ENCODE measurements at places on chromosomes 11 and 22.
A peak's percentile ranks its signal among the peaks of the same experiment; 100 is the strongest.

DNA sequence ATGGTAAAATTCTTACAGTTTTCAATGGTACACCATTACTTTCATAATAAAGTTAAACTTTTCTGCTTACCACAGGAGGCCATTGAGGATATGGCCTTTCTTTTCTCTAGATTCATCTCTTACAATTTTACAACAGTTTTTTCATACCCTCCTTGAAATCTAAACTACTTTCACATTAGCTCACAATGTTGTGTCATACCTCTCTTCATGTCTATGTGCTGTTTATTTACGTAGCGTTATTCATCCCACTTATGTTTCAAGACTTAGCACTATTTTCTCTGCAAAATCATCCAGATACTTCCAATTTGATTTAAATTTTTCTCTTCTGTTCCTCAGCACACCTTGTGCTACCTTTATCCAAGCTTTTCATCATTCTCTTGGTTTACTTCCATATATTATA, 123.3 kb downstream of the METTL15 start:
- no peak for DNase-seq

DNA sequence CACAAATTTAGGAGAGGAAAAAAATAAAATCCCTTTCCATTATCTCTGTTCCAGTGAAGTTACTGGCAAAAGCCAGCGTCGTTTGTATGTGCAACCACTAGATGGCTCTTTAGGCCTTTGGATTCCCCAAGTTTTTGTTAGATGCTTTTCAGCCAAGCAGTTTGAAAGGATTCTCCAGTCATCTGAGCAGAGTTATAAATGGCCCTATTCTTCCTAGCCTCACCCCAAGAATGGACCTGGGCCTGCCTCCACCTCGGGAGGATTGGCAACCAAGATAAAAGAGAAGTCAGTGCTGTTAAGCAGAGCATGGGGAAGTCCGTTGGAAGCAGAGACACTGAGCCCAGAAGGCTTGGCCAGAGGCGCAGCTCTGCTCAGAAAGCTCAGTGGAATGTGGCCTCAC, 15.4 kb downstream of the FAM181B start:
- peak; percentile 42 for DNase-seq

DNA sequence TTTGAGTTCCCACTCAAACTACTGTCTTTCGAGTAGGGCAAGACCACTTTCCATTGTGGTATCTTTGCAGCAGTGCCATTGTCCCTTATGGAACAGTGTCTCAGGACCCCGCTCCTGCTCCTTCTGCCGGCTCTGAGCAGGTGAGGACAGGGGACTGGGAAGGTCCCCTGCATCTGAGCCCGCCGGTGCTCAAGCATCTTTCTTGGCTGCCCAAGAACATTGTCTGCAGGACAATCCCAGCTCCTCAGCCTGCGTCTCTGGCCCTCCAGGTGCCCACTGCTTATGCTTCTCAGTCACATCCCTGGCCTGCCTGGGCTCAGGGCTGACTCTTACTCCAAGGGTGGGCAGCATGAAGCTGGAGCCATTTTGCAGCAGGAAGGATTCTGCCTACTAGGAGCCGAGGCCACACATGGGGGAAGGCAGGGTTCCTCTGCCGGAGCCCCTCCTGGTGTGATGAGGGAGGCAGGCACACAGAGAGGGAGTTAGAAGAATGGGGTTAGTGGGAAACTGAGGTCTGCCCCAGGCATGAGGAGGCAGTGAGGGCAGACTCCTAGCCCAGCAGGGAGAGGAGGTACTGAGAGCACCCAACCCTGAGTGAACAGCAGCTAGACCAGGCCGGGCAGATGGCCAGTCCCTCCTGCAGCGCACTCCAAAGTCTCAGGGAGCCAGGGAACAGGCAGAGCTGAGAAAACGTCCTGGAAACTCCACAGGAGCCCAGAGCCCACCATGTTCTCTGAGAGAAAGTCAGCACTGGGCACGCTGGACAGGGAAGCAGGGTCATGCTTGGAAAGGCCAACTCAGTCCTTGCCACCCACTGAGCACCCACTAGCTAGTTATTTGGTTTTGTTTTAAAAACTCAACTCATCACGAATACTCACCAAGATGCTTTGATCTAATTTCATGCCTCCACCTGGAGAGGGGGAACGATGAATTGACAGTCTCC, 7.5 kb upstream of the PPARA start:
- no peak for DNase-seq

DNA sequence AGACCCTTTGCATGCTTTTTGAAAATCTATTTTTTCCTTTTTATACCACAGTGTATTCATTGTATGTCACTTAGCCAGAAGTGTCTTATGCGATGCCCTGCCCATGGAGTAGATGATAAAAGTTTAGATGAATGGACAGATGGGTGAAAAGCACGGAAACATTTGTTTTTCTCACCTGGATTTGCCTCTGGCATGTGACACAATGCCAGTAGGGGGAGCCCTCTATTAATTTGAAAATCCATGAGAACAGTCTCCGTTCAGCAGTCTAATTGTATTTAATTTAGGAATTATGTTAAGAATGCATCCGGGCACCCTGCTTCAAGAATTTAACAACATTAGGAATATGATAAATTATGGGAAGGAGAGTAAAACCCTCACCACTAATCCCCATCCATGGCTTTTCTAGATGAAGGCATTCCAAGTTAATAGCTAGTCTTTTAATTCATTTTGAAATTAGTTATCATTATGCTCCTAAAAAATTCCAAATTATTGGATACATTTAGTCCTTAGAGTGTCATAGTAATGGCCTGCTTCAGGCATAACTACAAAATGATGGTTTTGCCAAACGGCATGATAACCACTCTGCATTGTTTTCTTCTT, 55.3 kb upstream of the ALKBH3 start:
- peak; percentile 38 for DNase-seq

DNA sequence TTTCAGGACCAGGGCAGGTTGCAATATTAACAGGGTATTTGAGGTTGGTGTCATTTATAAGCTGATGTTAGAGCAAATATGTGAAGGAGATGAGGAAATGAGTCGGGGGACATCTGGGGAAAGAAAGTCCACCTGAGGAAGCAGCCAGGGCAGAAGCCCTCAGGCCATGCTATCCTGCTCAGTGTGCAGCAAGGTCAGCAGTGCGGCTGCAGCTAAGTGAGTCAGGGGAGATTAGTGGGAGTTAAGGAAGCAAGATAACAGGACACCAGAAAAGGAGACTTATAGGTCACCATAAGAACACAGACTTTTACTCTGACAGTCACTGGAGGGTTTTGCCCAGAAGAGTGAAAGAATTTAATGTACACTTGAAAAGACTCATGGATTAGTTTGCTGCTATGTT, 468.9 kb downstream of the NTM start:
- no peak for DNase-seq

- DNase-seq, result no peak
Observed at GRCh38 chr11:134017511-134018430, 51.1 kb upstream of the JAM3 start.

- DNase-seq, result no peak
Observed at GRCh38 chr11:121105481-121106195, 4.6 kb downstream of the TECTA start.

- no peak for DNase-seq
Observed at GRCh38 chr11:33128739-33129138, 32.5 kb downstream of the CSTF3 start.

DNA sequence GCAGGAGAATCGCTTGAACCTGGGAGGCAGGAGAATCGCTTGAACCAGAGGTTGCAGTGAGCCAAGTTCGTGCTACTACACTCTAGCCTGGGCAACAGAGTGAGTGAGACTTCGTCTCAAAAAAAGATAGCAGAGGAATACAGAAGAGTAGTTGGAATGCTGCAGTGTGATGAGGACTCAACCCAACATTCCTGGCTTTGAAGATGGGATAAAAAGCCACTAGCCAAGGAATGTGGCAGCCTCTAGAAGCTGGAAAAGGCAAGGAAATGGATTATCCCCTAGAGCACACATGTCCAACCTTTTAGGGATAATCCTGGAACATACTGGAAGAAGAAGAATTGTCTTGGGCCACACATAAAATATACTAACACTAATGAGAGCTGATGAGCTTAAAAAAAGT, 13.9 kb downstream of the SLC25A17 start:
- DNase-seq, result no peak

- DNase-seq, result peak; percentile 11
Observed at GRCh38 chr22:41725510-41726110, 26.3 kb downstream of the MEI1 start.

DNA sequence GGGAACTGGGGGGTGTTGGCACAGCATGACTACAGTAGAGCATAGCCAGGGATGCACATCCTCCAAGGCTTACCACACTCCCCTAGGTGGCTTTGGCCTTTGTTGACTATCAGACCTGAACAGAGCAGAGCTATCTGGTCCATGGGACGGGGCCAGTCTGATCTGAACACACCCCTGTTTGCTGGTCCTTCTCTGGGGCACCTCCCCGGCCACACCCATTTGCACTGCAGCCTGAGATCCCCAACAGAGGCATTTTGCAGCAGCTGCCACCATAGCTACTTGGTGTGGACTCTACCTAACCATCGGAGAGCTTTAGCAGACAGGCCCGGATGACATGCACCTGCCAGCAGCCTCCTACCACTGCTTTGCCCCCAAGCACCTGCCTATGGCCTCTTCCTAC, 75.8 kb upstream of the NOX4 start:
- DNase-seq, result no peak

- DNase-seq, result peak; percentile 38
Observed at GRCh38 chr22:28112548-28113043, 193.5 kb upstream of the PITPNB start.

- no peak for DNase-seq
Observed at GRCh38 chr22:26304730-26305129, 124.3 kb upstream of the ASPHD2 start.

GRCh38 chr11:112961751-112962578, 745 bp downstream of the NCAM1 start:
- no peak for DNase-seq

DNA sequence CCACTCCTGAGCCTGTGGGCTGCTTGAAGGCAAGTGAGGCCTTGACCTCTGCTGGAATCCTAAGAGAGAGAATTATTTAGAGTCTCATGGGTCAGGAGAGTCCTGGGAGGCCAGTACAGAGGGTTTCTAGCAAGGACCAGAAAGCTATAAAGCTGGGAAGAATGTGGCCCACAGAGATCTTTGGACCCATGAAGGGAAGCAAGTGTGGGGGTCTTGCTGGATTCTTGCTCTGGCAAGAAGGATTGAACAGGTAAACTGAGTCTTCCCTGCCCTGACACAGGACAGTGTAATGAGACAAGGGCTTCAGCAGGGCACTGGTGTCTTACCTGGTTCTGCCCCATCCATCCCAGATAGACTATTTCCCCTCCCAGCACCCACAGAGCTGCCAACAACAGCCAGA, 18.4 kb downstream of the EIF3F start:
- DNase-seq, result no peak

GRCh38 chr22:50738649-50739227, 734 bp downstream of the ACR start:
- no peak for DNase-seq

DNA sequence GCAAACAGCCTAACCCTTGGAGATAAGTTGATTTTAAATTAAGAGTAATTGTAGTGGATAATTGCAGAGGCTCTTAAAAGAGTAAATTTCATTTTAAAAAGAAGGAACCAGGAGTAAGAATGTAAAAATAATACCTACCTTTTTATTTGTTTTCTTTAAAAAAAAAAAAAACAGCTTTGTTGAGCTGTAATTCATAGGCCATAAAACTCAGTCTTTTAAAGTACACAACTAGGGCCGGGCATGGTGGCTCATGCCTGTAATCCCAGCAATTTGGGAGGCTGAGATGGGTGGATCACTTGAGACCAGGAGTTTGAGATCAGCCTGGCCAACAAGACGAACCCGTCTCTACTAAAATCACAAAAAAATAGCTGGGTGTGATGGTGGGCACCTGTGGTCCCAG, 42.4 kb downstream of the MTMR3 start:
- no peak for DNase-seq

DNA sequence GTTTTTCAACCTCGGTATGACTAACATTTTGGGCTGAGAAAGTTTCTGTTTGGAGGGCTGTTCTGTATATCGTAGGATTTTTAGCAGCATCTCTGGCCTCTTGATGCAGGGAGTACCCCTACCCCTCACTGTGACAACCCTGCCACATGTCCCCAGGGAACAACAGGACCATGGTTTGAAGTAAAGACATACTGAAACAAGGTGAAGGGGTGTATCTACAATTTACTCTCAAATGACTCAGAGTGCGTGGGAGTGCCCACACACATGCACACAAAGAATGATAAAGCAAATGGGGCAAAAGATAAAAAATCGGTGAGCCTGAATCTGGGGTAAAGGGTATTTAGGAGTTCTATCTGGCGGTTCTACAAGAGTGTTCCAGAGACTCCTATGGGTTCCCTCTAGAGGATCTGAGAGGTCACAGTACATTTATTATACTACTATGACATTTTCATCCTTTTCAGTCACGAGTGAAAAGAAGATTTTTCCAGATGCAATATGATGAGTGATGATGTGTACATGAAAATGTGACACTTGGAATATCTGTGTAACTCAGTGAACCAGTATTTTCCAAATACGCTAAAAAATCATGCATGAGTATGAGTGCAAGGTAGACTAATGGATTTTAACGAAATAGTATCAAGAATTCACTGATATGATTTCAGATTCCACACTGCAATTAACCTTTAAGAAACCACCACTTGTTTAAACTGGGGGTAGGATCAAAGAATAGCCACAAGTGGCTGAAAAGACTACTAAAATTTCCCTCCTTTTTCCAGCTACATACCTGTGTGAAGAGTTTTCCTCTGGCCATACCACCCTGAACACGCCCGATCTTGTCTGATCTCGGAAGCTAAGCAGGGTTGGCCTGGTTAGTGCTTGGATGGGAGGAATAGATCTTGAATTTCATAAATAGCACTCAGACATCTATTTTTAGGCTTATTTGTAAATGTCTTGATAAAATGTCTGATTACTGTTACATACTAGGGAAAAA, 56.3 kb upstream of the YPEL1 start:
- DNase-seq, result peak; percentile 77

DNA sequence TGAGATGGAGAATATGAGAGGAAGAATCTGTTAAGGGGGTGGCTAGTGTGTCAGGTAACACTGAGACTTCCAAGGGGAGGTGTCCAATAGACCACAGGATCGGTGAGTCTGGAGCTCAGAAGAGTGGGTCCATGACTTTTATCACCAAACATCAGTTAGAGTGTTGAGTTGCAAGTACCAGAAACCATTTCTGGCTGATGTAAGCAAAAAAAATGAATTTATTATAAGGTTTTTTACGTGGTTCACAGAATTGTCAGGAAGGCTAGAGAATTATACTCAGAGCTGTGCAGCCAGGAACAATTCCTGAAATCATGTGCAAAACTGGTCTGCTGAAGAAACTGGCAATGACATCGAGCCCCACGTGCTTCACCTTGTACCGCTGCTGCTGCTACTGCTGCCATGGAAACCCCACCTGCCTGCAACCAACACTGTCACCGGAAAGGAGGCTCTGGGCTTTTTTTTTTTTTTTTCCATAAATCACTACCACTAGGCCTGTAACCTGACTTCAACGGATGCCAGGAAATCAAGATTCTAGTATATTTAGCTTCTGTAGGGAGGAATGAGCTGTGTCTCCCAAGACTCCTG, 16.6 kb upstream of the STK33 start:
- DNase-seq, result no peak

GRCh38 chr11:60928563-60929001, 4.3 kb downstream of the TMEM132A start:
- no peak for DNase-seq

- peak; percentile 58 for DNase-seq
Observed at GRCh38 chr11:115324581-115325432, 179.4 kb downstream of the CADM1 start.
